Activated CD4-positive, alpha-beta T cell treated with anti-CD3 and anti-CD28 coated beads for 36 hours (primary cell): ENCODE measurements at places on chromosomes 3 and 15. TPM values are rescaled to one million over a fixed set of nuclear protein-coding genes. Genes with fewer than 3 reads are reported as not detected.

- no peaks in the 10 kb centered on the region for H3K36me3 ChIP-seq
- H3K27me3 ChIP-seq: peaks cover 8% of the 10 kb centered on the region
- H3K4me3 ChIP-seq: no peak overlapping the region
- no peaks in the 10 kb centered on the region for H3K4me1 ChIP-seq
- no peak for DNase-seq
Observed at GRCh38 chr3:46619845-46620778, 7.8 kb downstream of the FAM240A start.

DNA sequence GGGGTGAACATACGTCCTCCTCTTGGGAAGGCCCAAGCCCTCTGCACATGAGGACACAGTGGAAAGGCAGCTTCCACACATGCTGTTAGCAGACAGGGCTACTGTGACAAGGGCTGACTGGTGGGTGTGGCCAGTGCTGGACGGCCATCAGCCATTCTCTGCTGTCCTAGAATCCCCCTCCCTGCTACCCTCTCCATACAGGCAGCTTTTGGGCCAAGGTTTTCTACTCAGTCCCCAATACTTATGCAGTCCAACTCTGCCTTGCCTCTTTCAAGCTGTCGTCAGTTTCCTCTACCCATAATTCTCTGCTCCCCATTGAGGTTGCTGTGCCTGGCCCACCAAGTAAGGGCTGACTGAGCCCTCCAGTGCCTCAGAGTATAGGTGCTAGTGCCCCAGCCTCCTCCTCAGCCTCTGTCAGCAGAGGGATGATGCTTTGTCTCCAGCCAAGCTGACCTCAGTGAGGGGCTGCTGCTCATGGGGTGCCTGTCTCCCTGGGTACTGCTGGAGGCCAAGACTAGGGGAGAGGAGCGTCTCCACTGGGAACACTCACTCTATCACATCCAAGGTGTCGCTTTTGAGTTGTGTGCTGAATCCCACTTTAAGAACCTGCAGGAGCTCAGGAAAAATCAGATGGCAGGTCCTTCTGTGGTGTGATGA lies 2.8 kb downstream of the LOXL1 start:
- DNase-seq: no peak
- H3K4me3 ChIP-seq: no peak overlapping the region
- no peaks in the 10 kb centered on the region for H3K27me3 ChIP-seq
- H3K36me3 ChIP-seq: no peaks in the 10 kb centered on the region
- peaks cover 26% of the 10 kb centered on the region for H3K4me1 ChIP-seq

DNA sequence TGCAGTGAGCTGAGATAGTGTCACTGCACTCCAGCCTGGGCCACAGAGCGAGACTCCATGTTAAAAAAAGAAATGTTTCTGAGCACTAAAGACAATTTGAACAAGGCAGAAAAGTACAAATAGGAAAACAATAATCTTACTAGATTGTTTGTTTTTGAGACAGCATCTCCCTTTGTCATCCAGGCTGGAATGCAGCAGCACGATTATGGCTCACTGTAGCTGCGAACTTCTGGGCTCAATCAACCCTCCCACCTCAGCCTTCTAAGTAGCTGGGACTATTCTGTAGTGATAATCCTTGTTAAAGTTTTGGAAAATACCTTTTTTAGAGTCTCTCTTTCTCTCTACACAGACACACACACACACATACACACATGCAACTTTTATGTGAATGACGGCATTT lies 107.1 kb downstream of the LPP start:
- peaks cover 18% of the 10 kb centered on the region for H3K4me1 ChIP-seq
- H3K4me3 ChIP-seq: no peak overlapping the region
- H3K27me3 ChIP-seq: no peaks in the 10 kb centered on the region
- peaks cover 6% of the 10 kb centered on the region for H3K36me3 ChIP-seq

- H3K27me3 ChIP-seq: no peaks in the 10 kb centered on the region
- H3K4me3 ChIP-seq: no peak overlapping the region
- H3K27ac ChIP-seq: peak overlapping the region; percentile 7
- peaks cover 12% of the 10 kb centered on the region for H3K36me3 ChIP-seq
Observed at GRCh38 chr3:50652709-50653108, 22.0 kb upstream of the DOCK3 start.

GRCh38 chr15:78051596-78051995 lies 25.9 kb downstream of the TBC1D2B start:
- H3K27me3 ChIP-seq: no peaks in the 10 kb centered on the region
- H3K27ac ChIP-seq: peak overlapping the region; percentile 90
- H3K4me1 ChIP-seq: peaks cover 99% of the 10 kb centered on the region
- H3K4me3 ChIP-seq: peak overlapping the region; percentile 17
- DNase-seq: no peak

- DNase-seq: no peak
- no peak overlapping the region for H3K4me3 ChIP-seq
- no peaks in the 10 kb centered on the region for H3K36me3 ChIP-seq
- H3K4me1 ChIP-seq: no peaks in the 10 kb centered on the region
Observed at GRCh38 chr3:190847436-190847835, 15.1 kb downstream of the GMNC start.

DNA sequence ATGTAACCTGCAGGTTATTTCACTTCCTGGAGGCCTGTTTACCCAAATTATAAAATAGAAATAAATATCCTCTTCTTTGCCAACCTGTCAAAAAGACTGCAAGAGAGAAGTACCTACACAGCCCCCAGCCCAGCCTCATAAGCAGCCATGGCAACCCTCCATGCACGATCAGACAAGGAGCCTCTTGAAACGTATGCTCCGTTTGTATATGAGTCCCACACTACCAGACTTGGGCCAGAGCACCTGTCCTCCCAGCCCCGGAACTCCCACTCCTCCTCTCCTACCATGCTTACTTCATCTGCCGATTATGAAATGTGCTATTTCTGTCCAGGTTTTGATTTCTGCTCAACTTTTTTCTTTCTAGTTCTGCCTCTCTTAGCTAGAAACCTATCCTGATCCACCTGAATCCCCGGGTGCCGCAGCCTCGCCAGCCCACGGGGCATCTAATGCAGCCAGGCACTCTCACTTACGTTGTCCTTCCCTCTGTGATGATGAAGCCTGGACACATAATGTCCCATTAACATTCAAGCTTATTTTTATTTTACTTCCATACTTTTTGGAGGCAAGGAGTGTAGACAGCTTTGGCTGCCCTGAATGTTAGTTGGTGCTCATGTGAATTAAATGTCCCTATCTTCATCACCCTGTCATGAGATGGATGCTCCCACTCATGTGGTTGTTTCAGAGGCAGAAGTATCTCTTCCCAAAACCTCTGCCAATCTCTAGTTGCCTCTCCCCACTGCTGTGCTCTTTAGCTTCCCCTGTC lies 73.8 kb downstream of the MB21D2 start:
- peaks cover 2% of the 10 kb centered on the region for H3K27me3 ChIP-seq
- H3K4me3 ChIP-seq: no peak overlapping the region
- DNase-seq: no peak
- H3K36me3 ChIP-seq: no peaks in the 10 kb centered on the region
- H3K27ac ChIP-seq: no peak overlapping the region

- peak overlapping the region; percentile 71 for H3K27ac ChIP-seq
- H3K4me1 ChIP-seq: peaks cover 87% of the 10 kb centered on the region
- H3K4me3 ChIP-seq: no peak overlapping the region
- H3K36me3 ChIP-seq: no peaks in the 10 kb centered on the region
- H3K27me3 ChIP-seq: no peaks in the 10 kb centered on the region
- no peak for DNase-seq
Observed at GRCh38 chr3:195548006-195548405, 4.9 kb upstream of the PPP1R2 start.

DNA sequence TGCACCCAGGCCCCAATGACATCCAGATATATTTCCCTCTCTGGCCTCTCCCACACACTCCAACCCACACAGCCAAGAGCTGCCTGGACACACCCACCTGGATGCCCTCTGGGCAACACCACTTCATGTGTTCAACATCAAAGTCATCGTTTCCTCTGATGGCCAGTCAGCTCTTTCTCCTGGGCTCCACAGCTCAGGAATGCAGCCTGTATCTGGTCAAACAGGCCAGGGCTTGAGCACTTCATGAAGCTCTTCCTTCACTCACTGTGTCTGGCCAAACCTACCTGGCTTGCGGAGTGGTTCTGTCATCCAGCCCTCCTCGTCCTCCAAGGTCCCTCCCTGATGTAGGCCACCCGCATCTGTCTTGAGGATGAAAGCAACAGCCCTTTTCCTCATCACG lies 35.8 kb upstream of the SLC6A11 start:
- no peaks in the 10 kb centered on the region for H3K36me3 ChIP-seq
- DNase-seq: no peak
- no peak overlapping the region for H3K4me3 ChIP-seq
- H3K27ac ChIP-seq: no peak overlapping the region
- peaks cover 5% of the 10 kb centered on the region for H3K4me1 ChIP-seq

GRCh38 chr15:67080900-67081431 lies 15.6 kb downstream of the SMAD3 start:
- H3K4me1 ChIP-seq: peaks cover 92% of the 10 kb centered on the region
- H3K27me3 ChIP-seq: no peaks in the 10 kb centered on the region
- peak overlapping the region; percentile 82 for H3K27ac ChIP-seq
- DNase-seq: peak; percentile 85
- no peak overlapping the region for H3K4me3 ChIP-seq

- peak overlapping the region; percentile 80 for H3K27ac ChIP-seq
- H3K4me3 ChIP-seq: no peak overlapping the region
- no peak for DNase-seq
- H3K27me3 ChIP-seq: no peaks in the 10 kb centered on the region
- H3K4me1 ChIP-seq: peaks cover 76% of the 10 kb centered on the region
- H3K36me3 ChIP-seq: peaks cover 53% of the 10 kb centered on the region
Observed at GRCh38 chr15:78880242-78880533, 7.5 kb downstream of the MORF4L1 start.

GRCh38 chr3:168341956-168342936 lies 246.5 kb upstream of the GOLIM4 start:
- H3K27me3 ChIP-seq: no peaks in the 10 kb centered on the region
- no peak for DNase-seq
- no peaks in the 10 kb centered on the region for H3K4me1 ChIP-seq
- no peak overlapping the region for H3K4me3 ChIP-seq
- no peaks in the 10 kb centered on the region for H3K36me3 ChIP-seq
- no peak overlapping the region for H3K27ac ChIP-seq

GRCh38 chr3:12643010-12643380 lies 20.9 kb downstream of the RAF1 start:
- H3K27me3 ChIP-seq: no peaks in the 10 kb centered on the region
- H3K4me1 ChIP-seq: peaks cover 47% of the 10 kb centered on the region
- H3K27ac ChIP-seq: no peak overlapping the region

DNA sequence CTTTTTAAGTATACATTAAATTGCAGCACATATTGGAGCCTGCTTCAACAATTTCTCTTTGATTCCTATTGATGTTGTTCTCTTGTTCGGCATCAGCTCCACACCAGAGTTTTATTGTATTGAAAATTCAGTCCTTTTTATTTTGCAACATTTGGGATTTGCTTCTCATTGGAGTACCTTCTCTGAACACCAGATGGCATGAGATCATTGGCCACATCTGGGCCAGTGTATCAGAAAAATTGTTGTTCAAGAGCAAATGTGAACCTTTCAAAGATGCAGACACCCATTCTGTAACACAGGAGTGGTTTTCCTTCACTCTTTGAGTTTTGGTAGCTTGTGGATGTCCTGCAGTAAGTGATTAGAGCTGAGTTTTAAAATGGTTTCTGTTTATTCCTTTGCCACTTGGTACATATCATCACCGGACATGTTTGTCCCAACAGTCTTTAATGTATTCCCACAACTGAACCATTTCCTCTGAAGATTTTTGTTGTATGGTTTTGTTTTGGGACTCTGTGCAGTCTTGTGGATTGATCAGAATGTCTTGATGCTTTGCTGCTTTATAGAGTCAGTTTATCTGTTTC lies 96.1 kb downstream of the MCTP2 start:
- H3K36me3 ChIP-seq: peaks cover 5% of the 10 kb centered on the region
- DNase-seq: no peak
- H3K27me3 ChIP-seq: no peaks in the 10 kb centered on the region
- peaks cover 4% of the 10 kb centered on the region for H3K4me1 ChIP-seq

- H3K27ac ChIP-seq: no peak overlapping the region
- DNase-seq: no peak
- H3K27me3 ChIP-seq: peaks cover 4% of the 10 kb centered on the region
- H3K4me3 ChIP-seq: no peak overlapping the region
Observed at GRCh38 chr3:193046371-193046770, 128.7 kb upstream of the MB21D2 start.

DNA sequence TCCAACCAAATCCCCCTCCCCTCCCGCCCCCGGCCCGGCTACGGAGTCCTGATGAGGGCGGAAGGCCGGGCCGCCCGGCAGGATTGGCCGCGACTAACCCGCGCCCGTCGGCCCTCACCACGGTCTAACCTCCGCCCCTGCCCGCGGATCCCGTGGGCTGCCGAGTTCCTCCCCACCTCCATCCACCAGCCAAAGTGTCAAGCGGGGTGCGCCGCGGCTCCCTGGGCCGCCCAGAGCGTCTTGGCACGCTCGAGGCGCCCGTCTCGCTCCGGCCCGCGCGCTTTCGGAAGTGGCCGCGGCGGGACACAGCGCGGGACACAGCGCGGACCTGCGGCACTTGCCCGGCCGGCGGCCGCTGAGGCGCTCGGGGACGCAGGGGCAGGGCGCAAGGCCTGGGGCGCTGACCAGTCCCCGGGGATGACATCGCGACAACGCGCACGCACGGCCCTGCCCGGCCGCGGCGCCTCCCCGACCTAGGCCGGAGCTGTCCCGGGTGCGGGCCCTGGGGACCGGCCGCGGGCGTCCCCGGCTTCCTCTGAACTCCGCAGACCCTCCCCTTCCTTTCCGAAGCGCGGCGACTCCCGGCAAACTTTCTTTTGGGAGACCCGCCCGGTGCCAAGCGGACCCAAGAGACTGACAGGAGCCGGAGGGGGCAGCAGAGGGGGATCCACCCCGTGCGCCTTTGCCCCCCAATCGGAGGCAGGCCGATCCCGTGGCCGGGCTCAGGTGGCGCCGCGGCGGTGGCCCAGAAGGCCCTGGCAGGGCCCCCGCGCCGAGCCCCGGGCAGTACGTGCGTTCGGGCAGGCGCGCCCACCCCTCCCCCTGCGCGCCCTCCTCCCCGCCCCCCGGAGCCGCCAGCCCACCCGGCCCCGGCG lies 112.8 kb upstream of the ICE2 start:
- peak; percentile 75 for DNase-seq
- H3K27me3 ChIP-seq: no peaks in the 10 kb centered on the region
- H3K36me3 ChIP-seq: peaks cover 5% of the 10 kb centered on the region
- H3K4me3 ChIP-seq: peak overlapping the region; percentile 76
- H3K27ac ChIP-seq: peak overlapping the region; percentile 85
- peaks cover 47% of the 10 kb centered on the region for H3K4me1 ChIP-seq

GRCh38 chr3:72338942-72339669 lies 509.1 kb downstream of the SHQ1 start:
- no peaks in the 10 kb centered on the region for H3K27me3 ChIP-seq
- H3K36me3 ChIP-seq: no peaks in the 10 kb centered on the region
- peak; percentile 85 for DNase-seq
- H3K27ac ChIP-seq: no peak overlapping the region

GRCh38 chr3:185702262-185703225 lies 116.4 kb downstream of the SENP2 start:
- no peak overlapping the region for H3K27ac ChIP-seq
- no peak overlapping the region for H3K4me3 ChIP-seq
- no peak for DNase-seq
- no peaks in the 10 kb centered on the region for H3K4me1 ChIP-seq

ARPP21 gene
- total RNA-seq: not detected

FGD5 gene
- total RNA-seq: 0.09 TPM

LRRC31 gene
- total RNA-seq: not detected

TMOD2 gene
- 6.9 TPM for total RNA-seq

MYO1E gene
- 8.0 TPM for total RNA-seq

VGLL3 gene
- not detected for total RNA-seq

SLC22A13 gene
- 0.21 TPM for total RNA-seq

CCDC39 gene
- not detected for total RNA-seq

DAPK2 gene
- total RNA-seq: 1.0 TPM

CLDN18 gene
- total RNA-seq: not detected

CPNE9 gene
- 0.14 TPM for total RNA-seq
